Activated gamma-delta T cell treated with Interleukin-2 at 50 U/mL for 16 hours (primary cell): ENCODE measurements at places on chromosomes 5 and 9.

GRCh38 chr9:87435189-87435880 lies 62.3 kb upstream of the DAPK1 start:
- no peak for DNase-seq

- DNase-seq: no peak
Measured at GRCh38 chr9:95027914-95028852, 289.3 kb downstream of the FANCC start.

- no peak for DNase-seq
Measured at GRCh38 chr5:173866858-173867679, 21.1 kb upstream of the CPEB4 start.

- no peak for DNase-seq
Measured at GRCh38 chr5:169615561-169615960, 21.5 kb upstream of the DOCK2 start.
